ENCODE measurements at places on chromosomes 5 and 9. TPM values are rescaled to one million over a fixed set of nuclear protein-coding genes. Genes with fewer than 3 reads are reported as not detected.

Gene ITGA2
- 1.00 TPM for total RNA-seq

- DNase-seq: no peak
- no peak overlapping the region for H3K4me3 ChIP-seq
- peaks cover 3% of the 10 kb centered on the region for H3K4me1 ChIP-seq
- H3K27me3 ChIP-seq: no peaks in the 10 kb centered on the region
- no peak overlapping the region for H3K27ac ChIP-seq
Observed at GRCh38 chr5:52657247-52657645, 130.5 kb upstream of the ITGA1 start.

Gene LRRTM2
- not detected for total RNA-seq

- no peaks in the 10 kb centered on the region for H3K4me1 ChIP-seq
- H3K27me3 ChIP-seq: no peaks in the 10 kb centered on the region
- H3K27ac ChIP-seq: no peak overlapping the region
- H3K4me3 ChIP-seq: no peak overlapping the region
- H3K36me3 ChIP-seq: no peaks in the 10 kb centered on the region
Observed at GRCh38 chr9:97758334-97758916, 61.3 kb upstream of the XPA start.

Gene FSTL4
- total RNA-seq: 0.39 TPM

DNA sequence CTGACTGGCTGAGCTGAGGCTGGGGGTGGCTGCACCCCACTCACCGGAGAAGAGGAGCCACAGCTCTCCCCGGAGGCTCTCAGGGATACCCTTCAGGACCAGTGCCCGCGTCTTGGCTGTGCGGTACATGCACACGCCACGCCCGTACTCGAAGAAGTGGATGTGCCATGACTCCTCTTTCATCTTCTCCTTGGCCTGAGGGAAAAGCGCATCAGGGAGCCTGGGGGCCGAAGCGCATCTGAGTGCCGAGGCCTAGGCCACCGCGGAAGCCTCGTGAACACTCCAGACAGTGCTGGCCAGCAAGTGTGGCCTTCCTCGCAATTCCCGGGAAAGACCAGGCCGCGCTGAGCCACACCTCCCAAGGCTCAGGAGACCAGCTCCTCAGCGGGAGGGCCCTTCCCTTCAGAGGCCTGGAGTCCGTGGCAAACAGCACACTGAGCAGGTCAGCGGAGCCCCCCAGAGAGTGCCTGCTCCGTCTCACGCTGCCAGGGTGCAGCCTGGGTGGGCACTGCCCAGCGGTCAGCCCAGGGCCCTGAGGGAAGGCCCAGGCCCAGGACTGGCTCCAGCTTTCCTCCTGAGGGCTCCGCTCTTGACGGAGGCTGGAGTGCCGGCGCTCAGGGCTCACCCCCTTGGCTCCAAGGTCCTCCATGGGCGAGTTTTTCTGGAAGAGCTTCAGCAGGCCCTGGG, 20.5 kb upstream of the MRNIP start:
- peaks cover 54% of the 10 kb centered on the region for H3K36me3 ChIP-seq
- no peak overlapping the region for H3K4me3 ChIP-seq
- no peaks in the 10 kb centered on the region for H3K27me3 ChIP-seq
- H3K27ac ChIP-seq: no peak overlapping the region
- H3K4me1 ChIP-seq: no peaks in the 10 kb centered on the region
- DNase-seq: no peak
